ENCODE measurements at places on chromosomes 5 and 9.

- no peak for DNase-seq
These were observed 60.8 kb downstream of the MEGF10 start for GRCh38 chr5:127351418-127351817.

DNA sequence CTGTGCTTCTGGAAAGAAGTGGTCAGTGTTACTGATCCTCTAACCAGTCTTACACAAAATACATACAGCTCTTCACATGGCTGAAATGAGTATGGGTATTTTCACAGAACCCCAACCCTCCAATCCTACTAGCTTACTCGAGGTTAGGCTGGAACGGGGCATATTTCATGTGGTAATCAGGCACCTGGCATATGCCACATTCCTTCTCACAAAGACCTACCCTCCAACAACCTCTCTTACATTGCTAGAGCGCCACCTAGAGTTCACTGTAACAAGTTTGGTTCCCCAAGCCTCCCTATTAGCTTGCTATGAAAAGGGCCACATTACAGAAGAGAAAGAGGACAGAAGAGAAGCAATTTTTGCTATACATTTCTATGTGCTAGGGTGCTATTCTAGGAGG, 597.3 kb downstream of the PRELID2 start:
- DNase-seq = peak; percentile 3

DNA sequence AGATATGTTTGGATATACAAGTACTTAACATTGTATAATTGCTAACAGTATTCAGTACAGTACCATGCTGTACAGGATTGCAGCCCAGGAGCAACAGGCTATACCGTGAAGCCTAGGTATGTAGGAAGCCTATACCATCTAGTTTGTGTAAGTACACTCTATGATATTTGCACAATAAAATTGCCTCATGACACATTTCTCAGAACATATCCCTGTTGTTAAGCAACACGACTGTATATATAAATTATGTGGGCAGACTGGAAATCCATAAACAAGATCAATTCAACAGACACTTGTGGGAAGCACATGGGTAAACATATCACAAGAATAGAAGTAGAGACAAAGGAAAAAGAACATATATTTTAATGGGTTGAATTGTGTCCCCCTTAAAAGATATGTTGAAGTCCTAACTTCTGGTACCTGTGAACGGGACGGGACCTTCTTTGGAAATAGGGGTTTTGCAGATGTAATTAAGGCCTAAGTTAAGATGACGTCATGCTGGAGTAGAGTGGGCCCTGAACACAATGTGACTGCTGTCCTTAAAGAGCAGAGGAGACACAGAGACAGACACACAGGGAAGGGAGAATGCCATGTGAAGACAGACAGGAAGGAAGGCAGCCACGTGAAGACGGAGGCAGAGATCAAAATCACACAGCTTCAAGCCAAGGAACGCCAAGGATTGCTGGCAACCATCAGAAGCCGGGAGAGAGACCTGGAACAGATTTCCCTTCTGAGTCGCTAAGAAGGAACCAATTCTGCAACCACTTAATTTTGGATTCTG, 76.3 kb downstream of the SCAI start:
- no peak for DNase-seq

GRCh38 chr5:160133071-160133917, 14.0 kb upstream of the PWWP2A start:
- DNase-seq = no peak

GRCh38 chr9:105299190-105299854, 54.9 kb downstream of the SLC44A1 start:
- DNase-seq = no peak

DNA sequence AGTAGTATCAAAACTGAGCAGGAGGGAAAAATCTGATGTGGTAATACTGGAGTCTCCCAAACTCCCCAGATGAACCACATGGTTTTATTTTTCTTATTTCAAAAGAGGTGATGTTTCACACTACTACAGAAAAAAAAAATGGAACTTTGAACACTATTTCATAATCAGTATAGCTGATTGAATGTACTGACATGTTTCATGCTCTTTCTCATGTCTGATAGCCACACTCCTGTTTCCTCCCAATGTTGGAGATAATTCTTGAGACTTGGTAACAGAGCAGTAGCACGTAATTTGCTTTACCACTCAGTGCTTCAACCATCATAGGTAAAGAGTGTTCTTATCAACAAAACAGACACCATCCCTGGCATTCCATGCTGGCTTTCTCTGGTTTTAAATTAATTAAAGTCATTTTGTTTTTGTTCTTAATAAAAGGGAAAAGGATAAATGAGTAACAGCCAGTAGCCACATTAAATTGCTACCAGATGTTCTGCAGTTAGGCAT, 85.2 kb downstream of the MUSK start:
- DNase-seq = no peak

GRCh38 chr9:124623966-124624734, 117.0 kb upstream of the NR5A1 start:
- DNase-seq = no peak

- no peak for DNase-seq
These were observed 114.8 kb downstream of the TLE4 start for GRCh38 chr9:79686381-79687130.

DNA sequence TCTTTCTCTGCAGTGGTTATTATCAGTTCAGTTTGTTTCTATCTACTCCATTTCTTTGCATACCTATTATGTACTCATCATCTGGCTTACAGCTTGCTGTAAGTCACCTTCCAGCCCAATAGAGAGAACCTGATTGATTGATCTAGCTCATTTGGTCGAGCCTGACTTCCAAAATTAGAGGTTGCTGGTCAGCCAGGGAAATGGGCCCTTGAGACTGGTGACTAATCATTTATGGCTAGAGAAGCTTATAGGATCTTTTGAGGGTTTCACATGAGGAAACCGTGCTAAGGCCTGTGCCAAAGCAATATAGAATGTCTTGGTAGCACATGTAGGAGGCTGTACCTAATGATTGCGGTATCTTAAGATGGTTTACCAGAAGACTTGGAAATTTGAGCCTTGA, 5.8 kb downstream of the SREK1 start:
- no peak for DNase-seq

DNA sequence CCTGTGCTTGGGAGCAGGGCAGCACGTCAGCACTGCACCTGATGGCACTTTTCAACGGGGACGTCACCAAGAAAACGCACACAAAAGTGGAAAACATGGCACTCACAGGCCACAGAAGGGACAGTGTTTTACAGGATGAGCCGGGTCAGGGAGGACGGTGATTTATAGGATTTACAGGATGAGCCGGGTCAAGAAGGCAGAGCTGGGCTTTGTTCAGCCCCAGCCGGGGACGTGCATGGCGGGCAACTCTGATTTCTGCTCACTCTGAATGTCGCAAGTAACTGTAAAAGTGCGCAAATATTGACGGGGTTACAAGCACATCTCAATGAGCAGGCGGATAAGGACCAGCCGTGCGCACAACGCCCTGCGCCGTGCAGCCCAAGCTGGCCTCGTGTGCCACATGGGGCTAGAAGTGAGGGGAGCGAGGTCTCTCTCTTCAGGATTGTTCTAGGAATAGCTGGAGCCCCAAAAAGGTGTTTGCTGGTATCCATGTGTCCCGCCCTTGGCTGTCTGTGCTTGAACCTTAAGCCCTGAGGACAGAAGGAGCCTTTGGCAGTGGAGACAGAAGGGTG, 16.4 kb downstream of the SLC6A18 start:
- no peak for DNase-seq

DNA sequence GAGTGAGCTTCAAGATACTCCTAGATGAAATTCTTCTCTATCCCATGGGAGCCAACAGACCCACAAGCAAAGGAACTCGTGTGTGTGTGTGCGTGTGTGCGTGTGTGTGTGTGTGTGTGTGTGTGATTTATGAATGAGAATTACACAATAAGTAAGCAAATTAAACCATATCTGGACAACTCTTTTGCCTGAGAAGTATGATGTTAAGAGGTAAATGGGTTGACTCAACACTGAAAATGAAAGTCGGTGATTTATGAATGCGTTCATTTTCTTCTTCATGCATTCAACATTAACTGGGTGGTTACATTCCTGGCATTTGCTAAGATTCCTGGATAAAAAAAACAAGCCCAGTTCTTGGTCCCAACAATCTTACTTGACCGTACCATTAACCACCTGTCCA, 171.3 kb upstream of the ZNF462 start:
- no peak for DNase-seq
